ENCODE measurements at places on chromosomes 3 and 15.
A peak's percentile ranks its signal among the peaks of the same experiment; 100 is the strongest.

GRCh38 chr3:157094301-157094700 lies 65.6 kb downstream of the CCNL1 start:
- DNase-seq, result peak; percentile 24

- no peak for DNase-seq
Measured at GRCh38 chr3:139480585-139480984, 4.3 kb upstream of the RBP2 start.

GRCh38 chr15:72722071-72722696 lies 36.2 kb downstream of the BBS4 start:
- DNase-seq, result peak; percentile 65

DNA sequence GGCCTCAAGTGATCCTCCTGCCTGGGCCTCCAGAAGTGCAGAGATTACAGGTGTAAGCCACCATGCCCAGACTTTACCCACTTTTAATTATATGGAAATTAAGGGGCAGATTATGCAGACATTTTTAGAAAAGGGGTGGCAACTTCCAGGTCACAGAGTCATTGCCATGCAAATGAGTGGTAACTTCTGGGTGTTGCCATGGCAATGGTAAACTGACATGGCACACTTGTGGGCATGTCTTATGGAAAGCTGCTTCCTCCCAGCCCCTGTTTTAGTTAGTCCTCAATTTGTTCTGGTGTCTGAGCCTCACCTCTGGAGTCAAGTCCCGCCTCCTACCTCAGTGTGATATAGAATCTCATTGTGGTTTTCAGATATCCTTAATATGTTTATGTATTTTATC lies 49.7 kb downstream of the PCNP start:
- no peak for DNase-seq

GRCh38 chr15:40100947-40101905 lies 7.5 kb downstream of the BMF start:
- no peak for DNase-seq

GRCh38 chr15:38746211-38746610 lies 181.6 kb upstream of the RASGRP1 start:
- DNase-seq, result peak; percentile 43

DNA sequence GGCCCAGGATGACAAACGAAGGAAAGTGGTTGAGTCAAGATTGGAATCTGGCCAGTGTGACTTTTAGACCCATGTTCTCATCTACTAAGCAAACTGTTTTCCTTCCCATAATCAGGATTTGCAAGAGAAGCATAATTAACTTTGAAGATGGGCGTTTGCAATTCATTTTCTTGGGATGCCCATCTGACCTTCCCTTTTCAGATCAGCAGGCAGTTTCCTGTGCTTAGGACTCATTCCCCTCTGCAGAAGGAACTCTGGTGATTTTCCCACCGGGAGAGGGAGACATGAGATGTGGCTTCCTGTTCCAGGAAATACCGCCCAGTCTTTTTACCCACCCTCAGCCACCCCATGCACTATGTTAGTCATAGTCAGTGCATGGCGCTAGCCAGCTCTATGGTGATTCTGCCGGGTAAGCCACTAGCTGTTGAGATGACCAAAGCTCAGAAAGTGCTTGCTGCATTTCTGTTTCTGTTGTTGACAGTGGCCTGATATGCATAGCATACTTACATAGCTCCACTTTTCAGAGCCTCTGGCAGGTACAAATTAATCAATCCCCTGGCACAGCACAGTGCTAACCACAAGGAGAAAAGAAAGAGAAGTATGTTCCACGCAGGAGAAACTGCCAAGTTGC lies 129.4 kb downstream of the VGLL4 start:
- DNase-seq, result peak; percentile 93

GRCh38 chr15:60471314-60471713 lies 7.6 kb downstream of the ICE2 start:
- DNase-seq, result peak; percentile 14

- DNase-seq, result no peak
Measured at GRCh38 chr3:117217355-117217754, 507.8 kb downstream of the TUSC7 start.

- no peak for DNase-seq
Measured at GRCh38 chr15:92971713-92972112, 71.6 kb downstream of the CHD2 start.

All from fibroblast of skin of right biceps (primary cell).